ENCODE measurements at places on chromosomes 11 and 22.

GRCh38 chr11:43942662-43943371, 380 bp downstream of the C11orf96 start:
- DNase-seq = no peak

DNA sequence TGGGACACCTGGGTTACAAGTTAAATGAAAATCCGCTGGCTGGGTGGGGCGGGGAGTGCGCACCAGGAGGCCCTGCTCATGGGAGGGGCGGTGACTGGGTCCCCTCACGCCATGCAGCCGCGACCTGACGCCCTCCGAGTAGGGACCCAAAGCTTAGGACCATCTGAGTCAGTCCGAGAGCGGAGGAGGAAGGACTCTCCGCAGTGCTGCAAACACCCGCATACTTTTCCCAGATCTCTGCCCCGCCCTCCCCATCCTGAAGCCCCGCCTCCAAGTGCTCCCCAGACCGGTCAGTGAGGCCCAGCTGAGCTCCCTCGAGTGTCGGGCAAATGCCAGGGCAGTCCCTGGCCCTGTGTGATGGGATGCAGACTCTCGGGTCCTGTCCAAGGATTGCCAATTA, 6.6 kb upstream of the FLI1 start:
- DNase-seq = no peak

GRCh38 chr11:120907971-120908370, 115.9 kb upstream of the TBCEL start:
- DNase-seq = no peak

- DNase-seq = no peak
These were observed 102.9 kb downstream of the MTNR1B start for GRCh38 chr11:93072229-93072914.

GRCh38 chr22:19710769-19711106, 3.6 kb upstream of the SEPTIN5 start:
- no peak for DNase-seq
